Naive thymus-derived CD4-positive, alpha-beta T cell (primary cell): ENCODE measurements at places on chromosomes 7 and 10. TPM values are rescaled to one million over a fixed set of nuclear protein-coding genes. Genes with fewer than 3 reads are reported as not detected.

DNA sequence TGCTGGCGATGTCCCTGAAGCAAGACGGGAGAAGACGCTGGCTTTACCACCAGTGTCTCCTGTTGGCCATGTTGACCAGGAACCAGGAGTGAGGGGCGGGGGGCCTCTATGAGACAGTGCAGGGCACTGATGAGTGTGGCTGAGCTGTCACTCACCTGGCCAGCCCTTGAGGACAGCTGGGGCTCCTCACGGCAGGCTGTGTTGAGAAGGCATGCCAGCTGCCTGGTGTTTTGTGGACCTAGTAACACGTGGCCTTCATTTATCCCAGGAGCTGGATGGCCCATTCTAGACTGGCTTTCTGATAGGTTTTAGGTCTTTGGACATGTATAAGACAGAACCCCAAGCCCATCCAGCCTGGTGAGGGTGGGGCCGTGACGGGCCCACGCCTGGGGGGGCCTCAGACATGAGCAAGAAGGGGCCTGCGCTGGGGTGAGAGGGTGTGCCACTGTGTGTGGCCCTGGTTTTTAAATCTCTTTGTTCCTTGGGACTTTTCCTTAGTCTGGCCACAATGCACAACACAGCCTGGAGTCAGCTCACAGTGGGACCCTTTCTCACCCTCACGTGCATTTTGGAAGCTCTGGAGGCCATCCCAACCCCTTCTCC lies 10.5 kb downstream of the RHBDD2 start:
- DNase-seq = no peak

GRCh38 chr10:132785723-132786475 lies at the start of gene NKX6-2:
TSS of gene NKX6-2 (minus strand) at chr10:132786147. CDS start at chr10:132785948, 199 bp downstream.
- DNase-seq = no peak

DNA sequence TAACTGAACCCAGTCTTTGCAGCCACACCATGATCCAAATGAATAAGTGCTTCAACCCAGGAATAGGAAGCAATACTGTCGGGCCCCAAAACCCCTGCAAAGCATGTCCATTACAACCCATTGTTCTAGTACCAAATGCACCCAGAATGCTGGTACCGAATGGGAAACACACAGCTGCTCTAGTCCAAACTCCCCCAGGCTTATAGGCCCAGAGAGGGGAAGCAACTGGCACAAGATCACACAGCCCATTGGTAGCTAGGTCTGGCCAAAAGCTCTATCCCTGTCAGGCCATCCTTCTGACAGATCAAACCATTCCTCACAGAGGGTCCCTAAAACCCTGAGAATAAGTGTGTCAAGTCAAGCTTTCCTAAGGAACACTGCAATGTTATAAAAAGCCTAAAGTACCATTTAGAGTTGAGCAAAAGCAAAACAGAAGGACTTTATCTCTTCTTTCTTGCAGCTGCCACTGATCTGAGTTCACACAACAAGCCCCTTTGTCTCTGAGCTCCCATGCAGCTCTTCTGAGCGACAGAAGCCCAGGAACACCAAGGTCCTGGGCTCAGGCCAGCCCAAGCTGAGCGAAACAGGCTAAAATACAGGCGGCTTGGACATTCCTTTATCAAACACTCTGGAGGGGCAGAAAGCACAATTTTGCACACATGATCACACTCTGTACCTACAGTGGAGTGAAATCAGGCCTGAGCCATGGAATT lies 116.7 kb downstream of the SGMS1 start:
- DNase-seq = no peak

- DNase-seq = no peak
Observed at GRCh38 chr7:593324-594115, 73.9 kb upstream of the PDGFA start.

Gene FAM241B
- 12.4 TPM for total RNA-seq

Gene AS3MT
- 0.39 TPM in 1 of 2 replicates, not detected in the other for total RNA-seq

Gene ANXA8
- 0.63 and 1.1 TPM in 2 replicates for total RNA-seq
